T-helper 17 cell (primary cell): ENCODE measurements at places on chromosomes 13 and 19.
A peak's percentile ranks its signal among the peaks of the same experiment; 100 is the strongest.

DNA sequence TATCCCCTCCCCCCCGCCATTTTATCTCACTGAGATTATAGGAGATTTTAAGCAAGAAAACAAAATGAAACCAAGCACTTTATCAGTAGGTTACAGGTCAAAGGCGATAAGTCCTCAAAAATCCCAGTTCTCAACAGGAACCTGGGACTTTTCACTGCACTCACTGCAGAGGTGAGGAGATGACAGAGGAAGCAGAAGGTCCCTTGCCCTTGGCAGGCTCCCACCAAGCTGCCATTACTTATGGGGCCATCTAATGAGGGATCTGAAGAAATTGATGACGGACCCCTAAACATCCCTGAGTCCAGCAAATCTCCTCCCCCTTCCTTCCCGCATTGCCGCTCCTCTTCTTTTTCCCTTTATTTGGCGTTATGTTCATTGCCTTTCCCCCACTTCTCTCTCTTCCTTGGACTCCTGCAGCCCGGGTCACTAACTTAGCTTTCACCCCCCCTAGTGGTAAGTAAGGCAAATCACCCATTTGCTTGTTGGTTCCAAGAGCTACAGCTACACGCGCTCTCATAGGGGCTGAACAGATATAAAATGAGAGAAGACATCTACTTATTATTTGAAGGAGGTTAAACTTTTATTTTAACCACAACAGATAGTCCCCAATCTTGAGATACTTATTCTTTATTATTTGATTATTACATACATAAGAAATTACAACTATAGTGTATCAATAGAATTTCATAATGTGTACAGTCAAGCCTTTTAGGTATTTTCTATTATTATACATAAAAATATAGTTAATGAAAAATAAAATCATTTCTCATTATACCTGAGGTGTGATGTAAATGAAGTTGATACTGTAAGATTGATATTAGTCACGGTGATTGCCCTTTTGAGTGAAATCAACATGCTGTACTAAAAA is 52.0 kb upstream of the ARGLU1 start:
- H3K27me3 ChIP-seq: peaks cover 52% of the 10 kb centered on the region
- H3K4me1 ChIP-seq: peaks cover 3% of the 10 kb centered on the region
- H3K4me3 ChIP-seq: peak overlapping the region; percentile 28
- H3K36me3 ChIP-seq: peaks cover 2% of the 10 kb centered on the region

GRCh38 chr19:30222992-30223865 is 149.0 kb upstream of the ZNF536 start:
- peak overlapping the region; percentile 37 for H3K27ac ChIP-seq
- H3K4me1 ChIP-seq: peaks cover 18% of the 10 kb centered on the region
- DNase-seq: no peak

DNA sequence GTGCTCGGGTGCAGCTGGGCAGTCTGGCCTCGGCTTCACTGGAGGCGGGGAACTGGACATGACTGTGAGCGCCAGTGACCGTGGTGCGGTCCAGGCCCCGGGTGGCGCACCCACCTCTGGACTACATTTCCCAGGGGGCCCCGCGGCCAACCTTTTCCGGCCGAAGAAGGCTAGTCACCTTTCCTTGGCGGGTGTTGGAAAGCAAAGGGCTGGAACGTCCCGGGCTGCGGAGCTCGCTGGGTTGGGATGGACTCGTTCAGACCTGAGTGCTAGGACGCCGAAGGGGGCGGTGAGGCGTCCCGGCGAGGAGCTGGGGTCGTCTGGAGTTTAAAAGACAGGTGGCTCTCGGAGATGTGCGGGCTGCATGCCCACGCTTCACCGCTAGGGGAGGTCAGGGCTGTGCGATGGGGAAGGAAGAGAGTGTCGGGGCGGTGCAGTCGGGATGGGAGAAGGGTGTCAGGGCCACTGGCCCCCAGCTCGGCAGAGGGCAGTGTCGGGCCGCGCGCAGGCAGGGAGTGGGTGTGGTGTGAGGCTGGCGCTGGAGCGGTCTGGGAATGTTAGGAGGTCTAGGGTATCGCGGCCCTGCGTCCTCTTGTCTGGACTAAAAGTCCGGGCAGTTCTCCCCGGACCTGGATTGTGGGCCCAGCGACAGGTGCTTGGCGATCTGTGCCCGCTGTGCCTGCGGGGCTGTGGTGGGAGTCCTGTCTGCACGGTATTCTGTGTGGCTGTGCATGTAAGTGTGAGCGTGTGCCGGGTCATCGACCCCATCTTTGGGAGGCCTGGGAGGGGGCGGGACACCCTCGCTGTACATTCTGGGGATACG is 57.1 kb downstream of the ZNF568 start:
- H3K4me3 ChIP-seq: peak overlapping the region; percentile 95
- H3K4me1 ChIP-seq: peaks cover 11% of the 10 kb centered on the region
- peak overlapping the region; percentile 61 for H3K27ac ChIP-seq
- H3K27me3 ChIP-seq: no peaks in the 10 kb centered on the region
- peaks cover under 1% of the 10 kb centered on the region for H3K36me3 ChIP-seq

DNA sequence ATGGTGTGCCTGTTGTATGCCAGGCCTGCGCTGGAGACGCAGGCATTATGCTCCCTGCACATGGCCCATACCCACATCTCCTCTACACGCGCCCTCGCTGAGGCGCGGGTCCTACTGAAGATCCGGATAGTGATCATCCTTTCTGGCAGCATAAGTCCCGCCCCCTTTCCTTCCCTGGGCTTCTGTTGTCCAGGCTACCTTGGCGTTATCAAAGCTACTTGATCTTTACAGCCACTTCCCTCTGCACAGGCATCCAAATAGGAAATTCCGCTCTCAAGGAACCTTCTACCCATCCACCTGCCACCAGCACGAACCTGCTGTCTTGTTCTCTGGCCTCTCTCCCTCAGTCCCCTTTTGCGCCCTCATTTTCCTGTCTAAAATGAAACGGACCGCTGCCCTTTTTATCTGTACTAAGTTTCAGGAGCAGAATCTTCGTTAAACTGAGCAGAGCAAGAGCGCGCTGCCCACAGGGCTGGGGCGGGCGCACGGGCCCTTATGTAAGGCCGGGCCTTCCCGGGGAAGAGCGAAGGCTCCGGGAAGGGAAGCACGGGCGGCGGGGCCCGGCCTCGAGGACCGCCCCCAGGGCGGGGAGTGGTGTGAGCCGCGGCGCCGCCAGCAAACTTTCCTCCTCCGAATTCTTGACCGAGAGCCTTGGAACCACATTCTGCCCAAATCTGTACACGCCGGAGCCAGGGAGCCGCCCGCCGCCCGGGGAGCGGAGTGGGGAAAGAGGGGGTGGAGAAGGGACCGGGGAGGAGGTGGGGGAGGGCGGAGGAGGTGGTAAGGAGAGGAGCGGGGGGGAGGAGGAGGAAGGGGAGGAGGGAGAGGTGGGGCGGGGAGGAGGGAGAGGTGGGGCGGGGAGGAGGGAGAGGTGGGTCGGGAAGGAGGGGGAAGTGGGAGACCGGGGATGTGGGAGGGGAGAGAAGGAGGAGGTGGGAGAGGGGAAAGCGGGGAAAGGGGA is 920 bp upstream of the UBE2L5 start:
- H3K27ac ChIP-seq: peak overlapping the region; percentile 47
- no peaks in the 10 kb centered on the region for H3K27me3 ChIP-seq
- H3K4me1 ChIP-seq: peaks cover 27% of the 10 kb centered on the region

- no peak within 1 kb of the TSS for H3K27ac ChIP-seq
- H3K4me1 ChIP-seq: peaks cover 36% of the 10 kb centered on the region
- peaks cover 69% of the 10 kb centered on the region for H3K27me3 ChIP-seq
- peaks cover 17% of the 10 kb centered on the region for H3K36me3 ChIP-seq
These were observed at the start of gene GPR4 for GRCh38 chr19:45601524-45602374. GPR4 (minus strand) TSS chr19:45602212; CDS start chr19:45591866, 10,346 bp downstream.

- H3K36me3 ChIP-seq: peaks cover 2% of the 10 kb centered on the region
- H3K27ac ChIP-seq: peak overlapping the region; percentile 95
- H3K4me3 ChIP-seq: peak overlapping the region; percentile 89
These were observed 574 bp downstream of the MKNK2 start for GRCh38 chr19:2050349-2050990.

DNA sequence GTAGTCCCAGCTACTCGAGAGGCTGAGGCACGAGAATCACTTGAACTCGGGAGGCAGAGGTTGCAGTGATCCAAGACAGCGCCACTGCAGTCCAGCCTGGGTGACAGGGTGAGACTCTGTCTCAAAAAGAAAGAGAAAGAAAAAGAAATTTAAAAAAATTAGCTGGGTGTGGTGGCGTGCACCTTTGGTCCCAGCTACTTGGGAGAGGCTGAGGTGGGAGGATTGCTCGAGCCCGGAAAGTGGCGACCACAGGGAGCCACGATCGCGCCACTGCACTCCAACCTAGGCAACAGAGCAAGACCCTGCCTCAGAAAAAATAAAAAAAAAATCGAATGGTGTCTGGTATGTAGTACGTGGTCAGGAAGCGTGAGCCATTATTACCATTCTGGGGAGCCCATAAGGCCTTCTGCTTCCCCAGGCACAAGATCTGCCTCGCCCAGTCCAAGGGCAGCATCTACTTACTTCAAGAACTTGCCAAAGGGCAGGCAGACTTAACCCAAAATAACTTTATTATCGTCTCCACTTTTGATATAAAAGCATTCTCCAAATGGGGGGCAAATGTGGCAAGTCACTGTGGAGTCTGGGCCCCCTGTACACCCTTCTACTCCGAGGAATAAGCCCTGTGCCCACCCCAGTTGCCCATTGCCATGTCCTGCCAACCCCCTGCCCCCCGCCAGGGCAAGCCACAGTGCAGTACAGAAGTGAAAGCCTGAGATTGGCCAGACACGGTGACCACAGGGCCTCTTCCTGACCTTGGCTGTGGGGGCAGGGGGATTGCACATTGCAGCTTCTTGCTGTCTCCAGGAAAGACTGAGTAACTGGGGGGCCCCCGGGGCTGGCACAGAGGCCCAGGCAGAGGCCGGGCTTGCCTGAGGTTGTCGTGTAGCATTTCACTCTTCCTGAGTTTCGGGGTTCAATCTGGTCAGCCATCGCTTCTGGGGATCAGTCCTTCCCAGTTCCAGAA is 12.6 kb downstream of the CCL25 start:
- DNase-seq: no peak
- H3K27me3 ChIP-seq: peaks cover 8% of the 10 kb centered on the region
- H3K4me1 ChIP-seq: no peaks in the 10 kb centered on the region
- no peaks in the 10 kb centered on the region for H3K36me3 ChIP-seq
- no peak overlapping the region for H3K4me3 ChIP-seq
- no peak overlapping the region for H3K27ac ChIP-seq

DNA sequence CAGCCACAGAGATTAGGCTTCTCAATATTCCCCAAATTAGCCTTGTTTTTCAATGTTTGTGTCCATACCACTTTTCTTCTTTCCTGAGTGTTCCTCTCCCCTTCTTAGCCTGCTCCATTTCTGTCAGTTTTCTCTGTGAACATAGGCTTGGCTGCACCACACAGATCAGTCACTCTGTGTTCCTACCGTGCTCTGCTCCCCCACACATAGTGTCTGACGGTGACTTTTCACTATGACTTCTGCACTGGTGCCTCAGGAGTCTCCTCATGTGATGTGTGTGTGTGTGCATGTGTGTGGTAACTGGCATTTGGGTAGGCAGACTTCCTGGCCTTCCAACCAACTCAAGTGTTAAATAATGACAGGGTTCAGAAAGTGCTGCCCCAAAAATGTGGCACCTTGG is 47.9 kb upstream of the MYCBP2 start:
- no peaks in the 10 kb centered on the region for H3K36me3 ChIP-seq
- H3K27me3 ChIP-seq: no peaks in the 10 kb centered on the region
- no peak overlapping the region for H3K4me3 ChIP-seq
- H3K27ac ChIP-seq: no peak overlapping the region
- no peak for DNase-seq

DNA sequence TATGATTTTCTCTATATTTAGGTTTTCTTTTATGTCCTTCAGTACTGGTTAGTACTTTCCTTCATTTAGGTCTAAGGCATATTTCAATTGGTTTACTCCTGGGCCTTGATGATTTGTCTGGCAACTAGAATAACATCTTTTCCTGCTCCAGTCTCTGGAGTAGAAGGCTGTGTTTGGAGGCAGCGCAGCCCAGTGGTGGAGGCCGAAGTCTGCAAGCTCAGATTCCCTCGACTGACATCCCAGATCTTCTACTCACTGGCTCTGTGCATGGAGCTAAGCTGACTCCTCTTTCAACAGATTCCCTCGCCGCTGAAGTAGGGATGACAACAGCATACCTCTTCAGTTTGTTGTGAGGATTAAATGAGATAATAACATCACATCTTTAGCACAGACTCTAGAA is 141.0 kb downstream of the RAP2A start:
- no peak overlapping the region for H3K4me3 ChIP-seq
- no peaks in the 10 kb centered on the region for H3K36me3 ChIP-seq
- H3K27ac ChIP-seq: no peak overlapping the region
- H3K4me1 ChIP-seq: no peaks in the 10 kb centered on the region
- no peak for DNase-seq

GRCh38 chr19:11168568-11168967 is 13.0 kb upstream of the SPC24 start:
- H3K36me3 ChIP-seq: no peaks in the 10 kb centered on the region
- H3K27me3 ChIP-seq: peaks cover 5% of the 10 kb centered on the region
- no peak for DNase-seq
- no peak overlapping the region for H3K4me3 ChIP-seq
- H3K4me1 ChIP-seq: no peaks in the 10 kb centered on the region
- H3K27ac ChIP-seq: no peak overlapping the region

GRCh38 chr19:5547881-5548280 is 19.9 kb downstream of the TINCR start:
- DNase-seq: no peak
- H3K4me1 ChIP-seq: no peaks in the 10 kb centered on the region
- H3K27ac ChIP-seq: no peak overlapping the region

DNA sequence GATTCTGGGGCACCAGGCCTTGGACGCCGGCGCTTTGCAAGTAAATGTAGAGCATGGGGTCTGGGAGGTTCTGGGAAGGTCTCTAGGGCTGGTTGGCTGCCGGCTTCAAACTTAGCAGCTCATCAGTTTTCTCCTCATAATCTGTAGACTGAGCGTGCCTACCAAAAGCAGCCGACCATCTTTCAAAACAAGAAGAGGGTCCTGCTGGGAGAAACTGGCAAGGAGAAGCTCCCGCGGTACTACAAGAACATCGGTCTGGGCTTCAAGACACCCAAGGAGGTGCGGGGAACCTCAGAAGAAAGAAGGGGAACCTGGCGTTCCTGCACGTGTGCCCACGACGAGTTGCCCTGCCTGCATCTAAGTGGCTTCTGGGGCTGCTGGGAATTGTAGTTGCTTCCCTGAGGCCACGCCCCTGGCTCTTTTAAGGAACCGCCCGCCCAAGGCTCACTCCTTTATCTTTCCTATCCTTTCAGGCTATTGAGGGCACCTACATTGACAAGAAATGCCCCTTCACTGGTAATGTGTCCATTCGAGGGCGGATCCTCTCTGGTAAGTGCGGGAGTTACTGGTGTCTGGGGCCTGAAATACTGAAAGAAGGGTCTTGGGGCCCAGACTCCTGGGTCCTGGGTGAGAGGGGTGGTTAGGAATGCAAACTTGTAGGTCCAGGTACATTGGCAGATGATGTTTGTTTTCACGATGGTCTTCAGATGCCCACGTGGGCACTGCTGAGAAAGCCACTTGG is 984 bp downstream of the RPS11 start:
- peak overlapping the region; percentile 99 for H3K27ac ChIP-seq
- H3K27me3 ChIP-seq: no peaks in the 10 kb centered on the region
- H3K4me1 ChIP-seq: peaks cover 45% of the 10 kb centered on the region

- peaks cover 21% of the 10 kb centered on the region for H3K4me1 ChIP-seq
- peak overlapping the region; percentile 87 for H3K27ac ChIP-seq
- no peak for DNase-seq
- H3K4me3 ChIP-seq: peak overlapping the region; percentile 94
These were observed 15.4 kb downstream of the TLE5 start for GRCh38 chr19:3046698-3047495.
